ENCODE measurements at places on chromosomes 6 and 20. TPM values are rescaled to one million over a fixed set of nuclear protein-coding genes. Genes with fewer than 3 reads are reported as not detected.

The NFATC2 gene
- total RNA-seq: 2.7 TPM

The TSBP1 gene
- total RNA-seq: not detected

The CGA gene
- total RNA-seq: not detected

The TRIM38 gene
- total RNA-seq: 4.7 TPM

The RIPPLY2 gene
- total RNA-seq: 0.51 TPM

The NUS1 gene
- total RNA-seq: 11.6 TPM

The GSTA2 gene
- total RNA-seq: not detected

The ARMH2 gene
- not detected for total RNA-seq

The GPLD1 gene
- 0.25 TPM for total RNA-seq

The TLDC2 gene
- 0.13 TPM for total RNA-seq

The POU5F1 gene
- not detected for total RNA-seq

The PPP1R11 gene
- 12.0 TPM for total RNA-seq

The ZSWIM3 gene
- total RNA-seq: 9.7 TPM

The RCAN2 gene
- total RNA-seq: 0.26 TPM

The VGLL2 gene
- total RNA-seq: not detected

The PGC gene
- not detected for total RNA-seq

The TRERF1 gene
- not detected for total RNA-seq

The SIRPD gene
- not detected for total RNA-seq

The ADGB gene
- not detected for total RNA-seq

The CST7 gene
- not detected for total RNA-seq

The RNF217 gene
- 15.9 TPM for total RNA-seq

The MMP24 gene
- total RNA-seq: 0.13 TPM

The NMBR gene
- total RNA-seq: not detected

The MYLK2 gene
- total RNA-seq: 42.1 TPM

The CCHCR1 gene
- total RNA-seq: 11.1 TPM

The TTLL9 gene
- total RNA-seq: not detected

The PROKR2 gene
- total RNA-seq: not detected

The ADGRB3 gene
- not detected for total RNA-seq

The FAM83C gene
- total RNA-seq: not detected

The LY6G6F gene
- total RNA-seq: not detected

The HACE1 gene
- total RNA-seq: 11.5 TPM

The CALHM4 gene
- 0.13 TPM for total RNA-seq

The RFX6 gene
- not detected for total RNA-seq

The DTNBP1 gene
- total RNA-seq: 9.4 TPM
